ENCODE measurements at places on chromosomes 2 and 18.

GRCh38 chr2:200962811-200963123, 693 bp downstream of the ORC2 start:
- no peak for DNase-seq

DNA sequence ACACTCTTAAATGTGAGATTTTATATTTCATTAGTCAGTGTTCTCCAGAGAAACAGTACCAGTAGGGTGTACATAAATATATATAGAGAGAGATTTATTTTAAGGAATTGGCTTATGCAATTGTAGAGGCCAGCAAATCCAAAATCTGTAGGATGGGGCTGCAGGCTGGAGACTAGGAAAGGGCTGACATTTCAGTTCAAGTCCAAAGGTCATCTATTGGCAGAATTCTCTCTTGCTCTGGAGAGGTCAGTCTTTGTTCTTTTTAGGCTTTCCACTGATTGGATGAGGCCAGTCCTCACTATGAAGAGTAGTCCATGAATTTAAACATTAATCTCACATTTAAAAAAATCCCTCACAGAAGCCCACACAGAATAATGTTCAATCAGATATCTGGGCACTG, 170.8 kb upstream of the NCKAP5 start:
- DNase-seq, result no peak

- DNase-seq, result peak; percentile 18
Observed at GRCh38 chr2:148674063-148675020, 29.8 kb downstream of the EPC2 start.

- DNase-seq, result no peak
Observed at GRCh38 chr2:86038291-86039081, 67.2 kb downstream of the POLR1A start.

- peak; percentile 34 for DNase-seq
Observed at GRCh38 chr2:221572821-221573429, 821 bp upstream of the EPHA4 start.

DNA sequence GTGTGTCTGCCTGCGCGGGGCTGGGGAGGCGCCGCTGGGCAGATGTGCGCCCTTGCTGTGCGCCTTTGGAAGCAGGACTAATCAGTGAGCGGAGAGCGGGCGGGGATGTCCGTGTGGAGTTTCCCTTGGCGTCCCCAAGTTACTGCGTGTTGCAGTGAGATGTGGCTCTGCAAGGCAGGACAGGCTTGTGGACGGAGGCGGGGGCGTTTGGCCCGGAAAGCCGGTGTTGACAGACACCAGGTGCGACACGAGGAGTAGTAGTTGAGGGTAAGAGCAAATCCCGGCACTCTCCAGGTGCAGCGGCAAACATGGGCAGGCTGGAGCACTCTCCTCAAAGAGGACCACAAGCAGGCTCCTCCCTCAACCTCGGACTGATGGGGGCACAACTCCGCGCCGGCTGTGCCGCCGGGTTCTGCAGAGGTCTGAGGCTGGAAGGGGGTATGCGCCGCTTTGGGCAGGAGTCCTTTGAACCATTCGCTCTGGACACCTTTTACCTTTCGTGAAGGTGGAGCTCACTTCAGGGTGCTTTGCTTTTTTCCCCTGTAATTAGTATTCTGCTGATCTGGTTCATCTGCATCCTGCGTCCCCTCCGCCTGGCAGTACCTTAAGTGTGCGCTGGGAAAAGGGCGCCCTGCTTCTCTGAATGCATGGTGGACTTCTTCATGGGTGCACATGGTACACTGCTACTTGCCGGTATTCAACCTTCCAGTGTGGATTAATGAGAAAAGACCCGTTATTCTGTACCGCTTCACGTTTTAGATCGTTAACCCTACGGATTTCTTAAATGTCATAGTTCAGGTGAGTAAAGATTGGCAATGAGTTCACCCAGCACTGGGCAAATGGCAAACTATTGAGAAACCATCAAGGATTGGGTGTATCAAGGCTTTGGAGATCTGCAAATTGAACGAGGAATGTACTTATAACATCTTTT, 608 bp downstream of the CDH7 start:
- no peak for DNase-seq

- no peak for DNase-seq
Observed at GRCh38 chr2:164700390-164700789, 79.1 kb upstream of the GRB14 start.

DNA sequence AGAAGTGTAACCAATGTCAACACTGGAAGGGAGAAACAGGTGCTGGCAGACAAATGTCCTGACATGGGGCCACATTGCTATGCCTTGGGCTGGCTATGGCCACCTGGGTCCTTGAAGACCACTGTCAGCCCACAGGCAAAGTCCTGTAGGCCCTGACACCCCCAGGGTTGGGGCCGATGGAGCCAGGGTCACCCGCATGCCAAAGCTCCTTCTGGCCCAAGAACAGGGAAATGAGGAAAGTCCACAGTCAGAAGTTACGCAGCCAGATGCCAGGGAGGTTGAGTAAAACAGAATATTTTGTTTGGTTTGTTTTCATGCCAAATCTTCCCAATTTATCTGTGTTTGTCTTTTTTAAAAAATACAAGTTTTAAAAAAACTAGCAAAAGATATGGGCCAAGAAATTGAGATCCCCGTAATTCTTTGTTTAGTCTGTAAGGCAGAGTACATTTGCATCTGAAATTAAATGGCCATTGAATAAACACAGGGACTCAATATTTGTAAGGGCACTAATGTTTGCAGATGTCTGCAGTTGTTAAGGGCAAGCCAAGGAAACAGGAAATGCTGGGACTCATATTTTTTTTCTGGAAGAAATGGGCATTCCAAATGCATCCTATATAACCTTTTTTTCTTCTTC, 186.4 kb downstream of the FAM210A start:
- no peak for DNase-seq

- DNase-seq, result no peak
Observed at GRCh38 chr18:519019-519879, 18.7 kb upstream of the COLEC12 start.

DNA sequence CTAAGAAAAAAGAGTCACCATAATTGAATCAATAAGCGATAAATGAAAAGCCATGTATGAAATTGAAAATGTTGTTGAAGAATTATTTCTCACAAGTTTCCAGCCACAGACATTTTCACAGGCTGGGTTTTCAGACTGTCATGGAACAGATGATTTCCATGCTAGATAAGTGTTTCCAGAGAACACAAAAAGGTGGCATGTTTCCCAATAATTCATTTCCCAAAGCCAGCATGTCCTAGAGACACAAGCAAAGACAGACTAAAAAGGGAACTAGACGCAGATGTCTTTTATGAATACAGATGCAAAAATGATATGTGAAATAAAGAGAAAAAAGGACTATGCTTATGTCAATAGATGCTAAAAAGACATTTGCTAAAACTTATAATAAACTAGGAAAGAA, 255.1 kb downstream of the EIPR1 start:
- DNase-seq, result no peak

All from HTR-8/SVneo (cell line).